Stimulated activated CD8-positive, alpha-beta memory T cell treated with anti-CD3 and anti-CD28 coated beads, Interleukin-4, amount 100 ng/mL, for 1 hour (primary cell): ENCODE measurements at places on chromosomes 12 and 14.

GRCh38 chr14:35229792-35230089 lies 62.4 kb upstream of the PSMA6 start:
- DNase-seq, result no peak

DNA sequence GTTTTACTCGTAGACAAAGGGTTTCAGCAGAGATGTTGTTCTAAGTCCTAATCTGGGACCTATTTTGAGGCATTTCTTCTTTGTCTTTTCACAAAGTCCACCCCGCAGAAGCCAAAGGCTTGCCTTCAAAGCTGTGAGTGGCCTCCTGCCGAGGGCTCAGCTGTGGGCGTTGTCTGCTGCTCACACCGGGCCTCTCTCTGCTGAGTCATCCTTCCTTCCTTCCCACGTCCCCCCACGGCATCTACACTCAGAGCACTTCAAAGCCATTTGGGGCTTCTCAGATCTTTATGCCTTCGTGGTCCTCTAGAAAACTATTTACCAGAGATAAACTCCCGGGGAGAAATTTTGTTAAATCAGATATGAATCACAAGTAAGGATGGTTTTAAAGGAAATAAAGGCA lies 115.9 kb upstream of the TMPO start:
- peak; percentile 23 for DNase-seq

DNA sequence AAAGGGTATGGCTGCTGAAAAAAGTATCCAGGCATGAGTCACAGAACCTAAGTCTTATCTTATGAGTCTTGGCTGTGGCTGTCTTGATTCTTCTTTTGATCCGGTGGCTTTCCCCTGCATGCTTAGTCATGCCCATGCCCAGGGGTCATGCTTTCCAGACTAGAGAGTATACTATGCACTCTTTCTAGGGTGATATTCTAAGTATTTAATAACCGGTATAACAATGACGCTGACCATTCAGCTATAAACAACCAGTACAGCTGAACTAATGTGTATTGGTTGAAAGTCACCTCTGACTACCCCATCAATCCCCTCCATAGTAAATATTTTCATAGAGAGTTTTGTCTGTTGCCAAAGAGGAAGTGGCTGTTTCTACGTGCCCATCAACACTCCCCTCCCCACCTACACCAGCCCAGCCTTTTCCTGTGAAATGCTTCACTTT lies 34.7 kb upstream of the NRXN3 start:
- no peak for DNase-seq

GRCh38 chr12:51534216-51535074 lies 56.6 kb upstream of the SCN8A start:
- DNase-seq, result no peak

- DNase-seq, result no peak
Observed at GRCh38 chr12:71799106-71799505, 40.5 kb upstream of the TBC1D15 start.

- DNase-seq, result no peak
Observed at GRCh38 chr14:35963209-35963608, 137.1 kb downstream of the BRMS1L start.

DNA sequence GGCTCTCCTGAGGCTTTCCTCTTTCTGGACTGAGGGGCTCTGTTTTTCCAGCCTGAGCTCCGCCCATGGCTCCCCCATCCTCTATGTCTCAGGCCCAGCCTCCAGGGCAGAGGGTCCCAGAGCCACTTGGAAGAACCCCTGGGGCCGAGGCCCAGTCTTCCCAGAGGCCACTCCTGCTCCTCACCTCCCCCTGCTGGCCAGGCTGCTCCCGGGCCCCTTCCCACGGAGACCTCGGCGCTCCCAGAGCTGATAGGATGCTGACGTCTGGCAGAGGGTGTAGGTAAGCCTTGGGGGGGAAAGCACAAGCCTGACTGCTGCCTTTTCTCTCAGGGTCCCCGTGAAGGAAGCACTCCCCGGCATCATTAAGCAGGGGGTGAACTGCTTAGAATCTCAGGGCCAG lies 51.4 kb downstream of the ERH start:
- DNase-seq, result no peak

GRCh38 chr14:55131370-55132137 lies 2.5 kb downstream of the LGALS3 start:
- DNase-seq, result no peak

- no peak for DNase-seq
Observed at GRCh38 chr12:59389968-59390576, 205.8 kb upstream of the SLC16A7 start.

GRCh38 chr12:12398026-12398859 lies 41.4 kb downstream of the BORCS5 start:
- DNase-seq, result no peak

GRCh38 chr12:80156306-80156705 lies 57.0 kb downstream of the OTOGL start:
- DNase-seq, result no peak

DNA sequence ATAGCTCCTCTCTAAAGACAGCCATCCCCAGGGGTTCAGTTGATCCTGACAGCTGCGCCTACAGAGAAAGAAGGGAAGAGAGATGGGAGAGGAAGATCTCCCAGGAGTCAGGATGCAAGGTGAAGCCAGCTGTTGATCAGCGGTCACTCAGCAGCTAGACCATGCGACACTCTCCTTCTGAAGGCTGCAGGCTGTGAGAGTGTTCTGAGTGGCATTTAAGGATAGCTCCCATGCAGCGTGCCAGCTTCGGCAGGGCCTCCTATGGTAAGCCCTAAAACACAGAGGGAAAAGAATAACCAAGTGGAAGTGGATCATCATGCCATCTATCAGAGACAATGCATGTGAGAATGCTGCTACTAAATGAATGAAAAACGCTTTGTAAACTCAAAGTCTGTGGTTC lies 197.9 kb upstream of the NUDT4 start:
- no peak for DNase-seq

- DNase-seq, result no peak
Observed at GRCh38 chr12:27252934-27253333, 8.8 kb downstream of the STK38L start.

GRCh38 chr12:15770021-15770420 lies 19.2 kb downstream of the EPS8 start:
- DNase-seq, result no peak

GRCh38 chr14:73889376-73889775 lies 2.7 kb downstream of the ZNF410 start:
- no peak for DNase-seq

GRCh38 chr12:131002216-131002631 lies 48.5 kb downstream of the ADGRD1 start:
- no peak for DNase-seq

DNA sequence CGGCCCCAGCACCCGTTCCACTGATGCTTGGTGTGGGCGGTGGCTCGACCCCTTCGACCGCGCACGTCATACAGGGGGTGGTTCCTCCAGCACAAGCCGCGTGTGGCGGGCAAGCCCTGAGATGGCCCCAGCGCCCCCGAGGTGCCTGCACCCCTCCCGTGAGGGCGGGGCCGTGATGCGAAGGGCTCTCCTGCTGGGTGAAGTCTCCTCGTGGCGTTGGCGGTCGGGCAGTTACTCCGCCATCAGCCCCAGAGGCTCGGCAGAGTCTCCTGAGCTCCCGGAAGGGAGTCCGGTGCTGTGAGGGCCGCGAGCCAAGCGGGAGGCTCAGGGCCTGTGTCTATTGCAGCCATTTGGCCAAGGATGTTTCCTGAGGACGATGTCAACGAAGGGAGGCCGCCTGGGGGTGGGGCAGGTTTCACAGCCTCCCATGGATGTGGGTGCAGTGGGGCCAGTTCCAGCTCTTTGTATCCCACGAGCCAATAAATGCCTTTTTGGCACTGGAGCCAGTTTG lies 78.1 kb upstream of the GALNT9 start:
- no peak for DNase-seq

DNA sequence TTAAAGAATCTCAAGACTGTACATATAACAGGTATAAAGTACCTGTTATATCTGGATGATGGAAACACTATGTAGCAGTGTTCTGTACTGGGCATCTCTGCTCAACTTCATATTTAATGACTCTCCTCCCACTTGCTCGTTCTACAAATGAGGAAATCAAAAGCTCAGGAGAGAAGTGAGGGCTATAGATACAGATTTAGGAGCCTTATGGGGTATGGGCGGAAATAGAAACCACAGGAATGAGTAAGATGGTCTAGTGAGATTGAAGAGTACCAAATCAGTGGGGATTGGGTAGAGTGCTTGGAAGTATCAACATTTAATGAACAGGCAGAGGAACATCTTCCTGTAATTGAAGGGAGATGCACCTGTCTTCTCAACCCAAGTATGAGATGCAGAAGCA lies 23.8 kb upstream of the POLR3B start:
- DNase-seq, result no peak

DNA sequence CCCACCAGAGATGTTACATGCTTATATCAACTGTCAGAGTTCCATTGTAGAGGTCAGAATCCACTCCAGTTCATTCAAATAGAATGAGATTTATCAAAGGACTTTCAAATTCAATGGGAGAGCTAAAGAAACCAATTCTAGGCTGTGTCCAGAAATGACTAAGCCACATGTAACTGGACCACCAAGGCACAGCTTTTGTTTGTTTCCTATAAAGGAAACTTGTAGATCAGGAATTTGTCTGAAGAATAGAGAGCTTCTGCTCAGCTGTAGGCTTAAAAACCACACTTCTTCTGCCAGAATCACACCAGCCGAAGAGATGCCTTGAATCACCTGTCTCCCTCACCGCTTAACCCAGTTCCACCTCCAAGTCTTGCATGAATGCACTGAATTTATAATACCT lies 134.0 kb upstream of the NEDD1 start:
- DNase-seq, result no peak

DNA sequence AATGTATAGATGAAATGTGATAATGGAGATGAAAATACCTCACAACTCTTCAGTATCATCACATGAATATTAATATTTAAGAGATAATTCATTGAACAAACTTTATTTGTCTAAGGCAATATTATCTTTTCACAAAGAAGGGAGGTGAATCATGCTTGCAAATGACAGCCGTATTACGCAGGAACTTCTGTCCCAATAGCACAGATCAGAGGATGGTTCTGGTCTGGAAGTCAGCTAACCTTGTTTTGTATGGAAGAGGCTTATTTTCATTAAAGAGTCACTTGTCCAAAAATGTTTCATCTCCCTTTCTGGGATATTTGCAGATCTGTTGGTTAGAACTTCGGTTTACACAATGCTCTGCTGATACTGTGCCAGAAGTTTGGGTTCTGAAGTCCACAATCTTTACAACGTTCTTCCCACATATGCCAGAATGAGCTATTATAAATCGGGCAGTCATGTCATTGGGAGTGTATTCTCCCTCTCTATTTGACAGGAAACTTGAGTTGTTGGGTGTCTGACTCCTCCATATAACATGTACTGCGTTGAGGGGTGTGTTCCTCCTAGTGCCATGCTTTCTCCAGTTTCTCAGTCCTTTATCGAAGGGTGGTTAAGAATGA lies 29.8 kb downstream of the YY1 start:
- no peak for DNase-seq

GRCh38 chr12:12909995-12910420 lies 18.6 kb downstream of the GPRC5A start:
- DNase-seq, result no peak

- DNase-seq, result no peak
Observed at GRCh38 chr12:45703942-45704341, 25.6 kb upstream of the ARID2 start.

DNA sequence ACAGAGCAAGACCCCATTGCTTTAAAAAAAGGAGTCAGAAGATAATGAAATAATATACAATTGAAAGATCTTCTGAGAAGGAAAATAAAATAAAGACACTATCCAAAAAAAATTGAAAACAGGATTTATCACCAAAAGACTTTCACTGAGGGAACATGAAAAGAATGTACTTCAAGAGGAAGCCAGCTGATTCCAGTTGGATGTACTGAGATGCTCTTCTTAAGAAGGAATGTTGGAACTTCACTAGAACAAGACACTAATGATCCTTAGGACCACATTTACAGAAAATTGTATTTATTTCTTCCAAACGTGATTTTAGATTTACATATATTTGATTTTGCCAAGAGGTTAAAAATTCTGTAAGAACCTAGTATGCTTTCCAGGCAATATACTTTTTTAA lies 65.6 kb upstream of the CNOT2 start:
- DNase-seq, result no peak

- DNase-seq, result no peak
Observed at GRCh38 chr12:1696800-1697199, 5.9 kb downstream of the ADIPOR2 start.

GRCh38 chr12:50751948-50752721 lies 11.8 kb upstream of the ATF1 start:
- no peak for DNase-seq

DNA sequence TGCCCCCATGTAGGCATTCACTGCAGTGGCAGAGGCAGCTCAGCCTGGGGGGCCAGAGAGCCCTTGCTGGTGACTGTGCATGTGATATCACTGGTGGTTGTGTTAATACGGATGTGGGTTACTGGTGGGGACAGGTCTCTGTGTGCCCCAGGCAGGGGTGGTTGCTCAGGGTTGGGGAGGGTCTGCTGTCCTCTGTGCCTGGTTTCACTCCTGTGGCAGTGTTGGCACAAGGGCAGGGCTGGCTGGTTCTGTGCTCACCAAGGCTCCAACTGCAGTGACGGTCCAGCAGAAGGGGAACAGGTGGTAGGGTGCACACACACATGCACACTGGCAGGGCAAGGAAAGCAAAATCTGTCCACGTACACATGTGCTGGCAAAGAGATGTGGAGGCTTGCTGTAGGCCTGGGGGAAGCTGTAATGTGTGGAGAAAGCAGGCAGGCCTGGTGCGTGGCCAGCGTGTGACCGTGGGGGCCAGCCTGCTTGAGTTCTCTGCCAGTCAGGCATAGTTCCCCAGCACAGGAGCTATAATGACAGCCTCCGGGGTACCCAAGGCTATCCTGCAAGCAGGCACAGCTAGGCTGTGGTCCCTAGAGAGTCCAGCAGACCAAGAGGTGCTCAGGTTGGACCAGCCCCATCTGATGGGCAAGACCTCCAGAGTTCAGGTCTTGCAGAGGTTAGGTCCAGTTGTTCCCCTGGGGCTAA lies 254.6 kb downstream of the FBXL14 start:
- DNase-seq, result no peak

DNA sequence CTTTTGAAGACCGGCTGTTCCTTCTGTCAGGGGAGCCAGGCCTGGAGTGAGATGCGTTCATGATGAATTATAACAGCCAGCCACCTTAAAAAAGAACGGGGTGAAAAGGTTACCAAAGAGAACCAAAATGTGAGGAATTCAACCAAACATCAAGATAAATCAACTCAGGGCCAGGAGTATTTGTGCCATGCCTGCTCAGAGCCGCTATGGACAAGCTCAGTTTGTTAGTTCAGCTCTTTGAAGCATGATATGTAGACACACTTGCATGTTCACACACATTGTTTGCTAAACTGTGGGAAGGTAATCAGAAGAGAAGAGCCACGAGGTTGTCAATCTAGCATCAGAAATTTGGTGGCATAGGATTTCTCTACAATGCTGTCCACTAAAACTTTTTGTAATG lies 367.4 kb upstream of the TBX3 start:
- DNase-seq, result no peak

DNA sequence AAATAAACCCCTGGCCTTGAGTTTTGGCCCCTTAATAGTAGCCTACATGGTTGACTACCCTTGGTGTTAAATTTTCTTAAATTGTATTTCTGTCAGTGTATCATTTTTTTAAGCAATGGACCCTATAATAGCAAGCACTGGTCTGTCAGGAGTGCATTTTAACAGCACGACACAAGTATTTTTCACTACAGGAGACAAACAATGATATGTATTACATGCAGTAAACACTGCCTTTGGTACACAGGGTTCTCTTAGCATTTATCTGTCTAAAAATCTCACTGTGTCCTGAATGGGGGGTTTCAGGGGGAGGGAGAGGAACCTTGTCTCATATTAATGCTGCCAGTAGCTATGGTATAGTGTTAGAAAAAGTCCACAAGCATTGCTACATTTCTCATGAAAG lies 18.4 kb downstream of the LMO3 start:
- DNase-seq, result no peak
